ENCODE measurements at places on chromosomes 6 and 20.
A peak's percentile ranks its signal among the peaks of the same experiment; 100 is the strongest.

GRCh38 chr6:96816301-96816817 is 20.9 kb downstream of the GPR63 start:
- no peak for DNase-seq

DNA sequence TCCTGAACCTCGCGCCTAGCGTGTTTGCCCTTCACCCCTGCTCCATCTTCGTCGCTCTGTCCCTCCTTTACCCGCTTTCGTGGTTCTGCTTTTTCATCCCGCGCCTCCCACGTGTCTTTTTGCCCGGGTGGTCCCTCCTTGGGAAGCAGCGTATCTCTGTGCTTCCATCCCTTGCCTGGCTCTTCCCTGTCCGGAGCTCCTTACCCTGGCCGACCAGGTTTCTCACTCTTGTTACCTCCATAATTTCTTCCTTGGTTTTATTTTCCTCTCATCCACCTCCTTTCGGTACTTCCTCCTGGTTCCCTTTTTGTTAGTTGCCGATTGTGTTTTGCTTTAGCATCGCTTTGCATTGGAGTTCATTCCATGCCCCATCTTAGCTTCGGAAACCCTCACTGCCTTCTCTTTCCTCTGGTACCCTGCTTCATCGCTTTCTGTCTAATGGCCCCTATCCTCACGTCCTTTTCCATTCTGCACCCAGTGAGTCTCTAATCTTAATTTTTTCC is 735 bp downstream of the FAM135A start:
- DNase-seq = no peak

DNA sequence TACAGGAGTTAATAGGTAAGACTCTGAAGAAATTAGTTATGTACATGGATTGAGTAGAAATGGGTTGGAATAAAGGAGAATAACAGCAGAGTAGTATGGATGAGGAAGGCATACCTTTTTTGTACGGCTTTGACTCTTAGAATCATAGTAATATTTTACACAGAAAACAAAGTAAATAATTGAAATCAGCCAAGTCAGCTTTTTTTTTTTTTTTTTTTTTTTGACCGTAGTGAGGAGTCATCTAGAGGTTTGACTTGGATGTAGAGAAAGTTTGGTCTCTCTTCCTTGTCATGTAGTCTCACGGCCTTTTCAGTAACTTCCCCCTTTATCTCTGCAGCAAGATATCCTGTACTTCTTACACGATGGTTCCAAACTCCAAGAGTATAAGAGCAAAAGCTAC is 158.9 kb downstream of the FLRT3 start:
- no peak for DNase-seq

GRCh38 chr6:7899889-7900213 is 10.7 kb downstream of the TXNDC5 start:
- no peak for DNase-seq

- DNase-seq = no peak
Measured at GRCh38 chr6:147053311-147053921, 150.8 kb upstream of the STXBP5 start.

GRCh38 chr6:73983367-73983766 is 287.4 kb downstream of the CD109 start:
- no peak for DNase-seq

DNA sequence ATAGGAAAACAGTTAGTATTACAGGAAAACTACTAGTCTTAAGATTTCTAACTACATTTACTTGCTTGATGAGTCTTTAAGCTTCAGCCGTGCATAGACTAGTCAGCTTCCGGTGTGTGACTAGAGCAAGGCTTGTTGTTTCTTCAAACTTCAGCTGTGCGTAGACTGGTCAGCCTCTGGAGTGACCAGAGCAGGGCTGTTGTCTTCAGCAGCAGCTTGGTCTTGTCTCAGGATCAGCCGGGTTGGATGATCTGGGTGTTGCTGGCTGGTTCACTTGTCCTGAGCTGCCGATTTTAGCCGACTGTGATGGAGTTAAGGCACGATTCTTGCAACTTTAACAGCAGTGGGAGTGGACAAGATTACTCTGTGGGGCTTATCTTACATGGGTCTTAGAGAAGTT is 44.7 kb downstream of the HLA-C start:
- DNase-seq = no peak

DNA sequence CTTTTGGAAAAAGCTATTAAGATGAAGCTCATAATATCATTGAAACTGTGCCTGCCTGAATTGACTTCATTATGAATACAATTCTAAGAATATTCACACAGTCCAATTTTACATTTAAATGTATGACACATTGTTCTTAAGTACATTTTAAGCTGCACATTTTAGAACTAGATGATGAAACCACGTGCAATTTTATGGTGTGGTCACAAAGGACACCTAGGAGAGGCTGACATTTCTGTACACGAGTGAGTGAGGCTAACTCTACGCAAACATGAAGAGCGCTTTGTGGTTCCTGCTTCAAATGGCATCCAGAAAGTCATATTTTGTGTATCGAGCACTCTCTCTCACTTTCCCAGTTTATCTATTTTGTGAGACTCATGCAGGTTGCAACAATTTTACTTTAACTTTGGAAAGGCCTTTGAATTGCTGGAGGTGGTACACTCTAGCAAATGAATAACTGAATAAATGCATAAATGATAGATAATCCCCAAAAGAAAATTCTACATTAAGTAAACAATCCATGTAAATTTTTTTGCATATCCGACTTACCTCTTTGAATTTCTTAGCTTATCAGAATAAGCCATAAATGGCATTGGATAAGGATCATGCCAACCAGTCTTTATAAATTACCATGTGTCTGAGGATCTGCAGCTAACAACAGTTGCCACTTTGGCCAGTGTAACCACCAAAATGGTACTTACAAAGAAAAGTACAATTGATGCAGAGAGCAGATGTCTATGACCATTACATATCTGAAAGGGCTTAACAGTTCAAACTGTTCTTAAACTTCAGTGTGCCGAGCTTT is 97.3 kb downstream of the NRSN1 start:
- no peak for DNase-seq

DNA sequence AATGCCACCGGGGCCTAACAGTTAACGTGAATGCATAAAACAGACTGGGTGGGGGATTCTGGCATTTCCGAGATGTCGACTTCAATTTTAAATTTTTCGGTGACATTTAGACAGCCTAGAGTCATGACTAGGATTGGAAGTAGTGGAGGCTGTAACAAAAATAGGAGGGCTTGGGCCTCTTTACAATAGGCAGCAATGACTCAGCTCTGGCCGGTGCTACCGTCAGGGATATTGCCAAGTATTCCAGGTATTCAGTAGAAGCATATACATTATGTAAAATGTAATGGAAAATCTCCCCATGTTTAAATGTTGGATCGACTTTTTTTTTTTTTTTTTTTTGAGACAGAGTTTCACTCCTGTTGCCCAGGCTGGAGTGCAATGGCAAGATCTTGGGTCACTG is 136.2 kb upstream of the STMND1 start:
- no peak for DNase-seq

DNA sequence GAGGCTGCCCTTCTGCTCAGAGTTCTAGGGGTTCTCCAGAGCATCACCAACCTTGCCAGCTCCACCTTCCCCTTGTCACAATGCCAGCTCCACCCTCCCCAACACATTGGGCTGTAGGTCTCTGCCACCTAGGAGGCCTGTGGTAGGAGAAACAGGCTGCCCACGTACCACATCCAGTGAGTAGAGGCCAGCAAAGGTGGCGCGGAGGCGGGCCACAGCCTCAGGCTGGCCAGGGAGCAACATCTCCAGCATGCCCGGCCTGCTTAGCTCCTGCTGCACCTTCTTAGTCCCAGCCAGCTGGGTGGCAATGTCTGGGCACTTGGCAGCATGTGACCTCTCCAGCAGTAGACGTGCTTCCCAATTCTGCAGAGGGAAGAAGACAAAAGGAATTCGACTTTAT is 23.8 kb downstream of the GSS start:
- no peak for DNase-seq

GRCh38 chr6:140062043-140063020 is 687.9 kb upstream of the CITED2 start:
- DNase-seq = peak; percentile 40

GRCh38 chr6:150482883-150483409 is 114.1 kb downstream of the IYD start:
- DNase-seq = no peak

- no peak for DNase-seq
Measured at GRCh38 chr6:111585241-111585973, 20.3 kb downstream of the TRAF3IP2 start.

DNA sequence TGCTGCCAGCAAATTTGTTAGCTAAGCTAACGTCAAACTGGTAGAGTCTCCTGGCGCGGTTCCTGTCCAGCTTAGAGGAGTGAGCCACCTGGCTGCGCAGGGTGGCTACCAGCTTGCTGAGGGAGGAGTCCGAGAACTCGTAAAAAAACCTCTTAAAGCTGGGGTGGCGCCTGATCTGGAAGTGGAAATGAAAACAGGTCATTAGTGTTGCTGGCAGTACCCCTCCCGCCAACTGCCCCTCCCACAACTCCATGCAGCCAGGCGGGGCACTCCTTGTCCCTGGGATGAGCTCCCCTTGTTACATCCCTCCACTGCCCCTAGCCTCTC is 17.3 kb downstream of the BNIP5 start:
- DNase-seq = no peak

- no peak for DNase-seq
Measured at GRCh38 chr6:3379482-3380060, 77.3 kb downstream of the SLC22A23 start.

All from right hindlimb (tissue), 1 donor.